Effector CD4-positive, alpha-beta T cell (primary cell): ENCODE measurements at places on chromosomes 13 and 19.

DNA sequence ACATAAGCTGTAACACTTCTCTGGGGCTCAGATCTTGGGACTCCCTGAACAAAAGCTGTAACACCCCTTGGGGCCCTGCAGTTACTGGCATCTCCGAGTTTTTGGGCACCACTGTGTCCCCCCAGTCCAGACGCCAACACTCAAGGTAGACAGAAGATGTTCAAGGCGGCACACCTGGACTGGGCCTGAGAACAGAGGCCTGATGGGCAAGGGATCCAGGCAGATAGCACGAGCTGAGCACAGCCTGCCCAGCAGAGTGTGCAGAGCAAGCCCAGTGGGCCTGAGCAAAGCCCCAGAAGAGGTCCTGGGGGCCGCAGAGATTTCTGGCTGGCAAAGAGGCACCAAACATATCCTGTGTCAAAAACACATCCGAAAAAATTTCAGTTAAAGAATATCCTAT is 1163.3 kb upstream of the PRR20A start:
- no peak for DNase-seq

DNA sequence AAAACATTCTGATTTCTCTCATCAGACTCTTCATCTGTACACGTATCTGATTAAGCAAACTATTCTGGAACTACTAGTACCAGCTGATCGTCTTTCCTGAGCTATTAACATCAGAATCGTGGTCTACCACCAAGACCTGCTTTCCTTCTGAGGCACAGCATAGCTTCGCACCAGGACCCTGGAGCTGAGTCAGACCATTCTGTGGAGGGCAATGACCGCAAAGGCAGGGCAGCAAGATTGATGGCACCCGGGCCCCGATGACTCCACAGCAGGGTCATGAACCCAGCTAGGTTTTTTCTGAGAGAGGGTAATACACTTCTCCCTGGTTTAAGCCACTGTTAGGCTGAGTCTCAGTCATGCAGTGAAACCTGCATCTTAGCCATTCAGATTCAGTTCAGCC is 158.7 kb upstream of the GPR12 start:
- no peak for DNase-seq

GRCh38 chr13:96338030-96338429 is 248.1 kb downstream of the HS6ST3 start:
- DNase-seq = no peak

DNA sequence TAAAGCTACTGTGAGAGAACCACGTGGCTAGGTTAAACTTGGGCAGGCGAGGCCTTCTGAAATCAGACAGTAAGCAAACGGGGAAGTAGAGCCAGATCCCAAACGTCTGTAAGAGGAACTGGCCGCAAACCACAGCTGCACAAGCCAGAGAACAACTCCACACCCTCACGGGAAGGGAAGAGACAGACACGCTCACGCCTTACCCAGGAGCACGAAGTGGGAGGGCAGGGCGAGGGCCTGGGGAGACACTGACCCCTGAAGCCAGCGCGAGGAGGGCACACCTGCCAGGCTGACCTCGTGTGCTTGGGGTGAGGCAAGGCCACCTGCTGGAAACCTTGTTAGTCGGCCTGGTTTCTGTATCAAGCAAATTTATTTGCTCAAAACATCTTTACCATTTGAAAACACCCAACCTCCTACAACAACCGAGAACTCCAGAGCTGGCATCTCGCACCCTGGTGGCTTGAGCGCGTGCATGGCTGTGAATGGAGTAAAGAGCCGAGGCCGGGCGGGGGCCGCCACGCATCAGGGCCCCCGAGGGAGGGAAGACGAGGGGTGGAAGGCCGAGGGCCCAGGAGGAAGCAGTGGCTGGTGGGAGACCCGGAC is 7.3 kb downstream of the POLR2E start:
- DNase-seq = no peak

DNA sequence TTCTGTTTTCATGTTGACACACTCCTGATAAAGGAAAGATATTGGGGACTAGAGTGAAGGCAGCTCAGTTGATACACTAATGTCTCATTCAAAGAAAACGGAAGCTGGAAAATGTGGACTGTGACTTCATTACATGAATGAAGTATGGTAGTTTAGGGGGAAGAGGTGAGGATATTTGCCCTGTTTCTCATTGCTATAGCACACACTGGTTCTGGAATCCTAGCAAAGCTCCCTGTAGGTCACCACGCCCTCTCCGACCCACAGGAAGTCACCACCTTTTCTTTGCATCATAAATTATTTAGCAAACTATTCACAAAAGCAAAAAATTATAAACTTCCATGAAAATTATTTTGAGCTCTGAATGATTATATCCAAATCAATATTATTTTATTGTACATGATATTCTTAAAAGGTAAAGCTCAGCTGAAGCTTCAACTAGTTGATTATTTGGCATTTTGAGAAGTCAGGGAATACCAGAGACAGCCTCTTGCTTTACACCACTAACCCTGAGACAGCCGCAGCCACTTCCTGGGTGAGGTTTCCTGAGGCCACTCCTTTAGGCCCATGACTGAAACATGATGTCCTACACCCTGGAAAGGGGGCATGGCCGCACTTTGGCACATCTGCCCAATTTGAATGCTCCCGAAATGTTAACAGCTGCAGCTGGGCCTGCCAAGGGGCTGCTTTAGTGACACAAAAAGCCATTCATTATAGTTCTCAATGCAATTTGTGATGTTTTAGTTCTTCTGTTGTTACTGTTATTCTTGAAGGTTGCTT is 50.0 kb upstream of the WDFY2 start:
- no peak for DNase-seq

- DNase-seq = no peak
Observed at GRCh38 chr19:55265173-55265572, 6.4 kb upstream of the PPP6R1 start.

DNA sequence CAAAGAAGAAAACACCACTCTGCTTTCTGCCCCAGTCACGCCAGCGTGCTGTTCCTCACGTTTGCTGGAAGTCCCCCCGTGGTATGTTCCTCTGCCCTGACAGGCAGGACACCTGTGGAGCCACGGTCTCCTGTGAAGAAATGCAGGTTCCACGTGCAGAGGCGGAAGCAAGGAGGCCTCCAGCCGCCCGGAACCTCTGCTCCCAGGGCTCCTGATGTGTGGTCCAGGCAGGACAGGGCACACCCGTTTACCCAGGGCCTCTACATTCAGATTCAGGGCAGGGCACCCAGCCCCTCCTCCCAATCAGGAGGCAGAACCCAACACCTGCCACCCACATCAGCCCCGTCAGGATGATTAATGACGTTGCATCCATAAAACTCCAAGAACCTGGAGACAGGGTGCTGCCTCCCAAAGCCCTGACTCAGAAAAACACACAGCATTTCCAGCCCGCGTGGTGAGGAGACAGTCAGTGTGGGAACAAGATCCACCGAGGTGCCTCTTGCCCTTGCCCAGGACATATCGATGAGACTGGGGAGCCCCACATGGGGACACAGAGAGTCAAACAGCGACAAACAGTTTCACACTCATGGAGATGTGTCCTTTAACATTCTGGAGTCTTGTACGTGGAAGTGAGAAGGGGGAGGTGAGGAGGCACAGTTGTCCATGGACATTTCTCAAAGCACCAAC is 76.2 kb downstream of the COL4A1 start:
- no peak for DNase-seq

- DNase-seq = no peak
Observed at GRCh38 chr13:40518481-40518882, 148.0 kb downstream of the FOXO1 start.
